ACHN (cell line): ENCODE measurements at places on chromosomes 2 and 18.

DNA sequence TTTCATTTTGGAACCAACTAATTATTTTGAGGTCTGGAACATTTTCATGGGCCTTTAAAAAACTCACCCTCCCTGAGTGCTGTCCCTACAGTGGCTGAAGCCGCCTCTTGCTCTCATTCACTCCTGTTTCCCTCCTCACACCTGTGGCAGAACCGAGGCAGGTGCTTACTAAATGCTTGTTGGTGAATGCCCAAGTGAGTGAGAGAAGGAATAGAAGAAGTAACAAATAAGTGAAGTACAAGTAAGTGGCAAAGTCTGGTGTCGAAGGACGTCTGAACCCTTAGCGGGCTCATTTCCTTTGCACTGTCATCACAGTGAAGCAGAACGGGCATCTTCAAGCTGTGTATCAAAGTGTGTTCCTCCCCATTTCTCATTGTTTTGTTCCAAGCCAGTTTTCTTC is 135.2 kb downstream of the RHBDD1 start:
- DNase-seq: no peak

DNA sequence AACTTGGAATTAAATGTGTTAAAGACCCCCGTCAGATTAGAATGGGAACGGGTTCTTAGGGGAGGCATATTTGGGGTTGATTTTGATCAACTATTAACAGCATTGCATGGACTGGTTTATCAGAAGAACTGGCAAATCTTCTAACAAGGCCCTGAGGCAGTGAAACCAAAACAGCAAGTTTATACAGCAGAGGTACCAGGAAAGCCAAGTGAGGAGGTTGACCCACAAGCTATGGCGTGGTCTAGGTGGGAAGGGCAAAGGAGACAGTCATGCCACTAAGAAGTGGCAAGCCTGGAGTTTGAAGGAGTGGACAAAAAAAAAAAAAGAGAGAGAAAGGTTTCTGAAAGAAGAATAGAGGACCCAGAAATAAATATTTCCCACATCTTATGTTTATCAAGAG is 187.0 kb downstream of the MREG start:
- DNase-seq: no peak

DNA sequence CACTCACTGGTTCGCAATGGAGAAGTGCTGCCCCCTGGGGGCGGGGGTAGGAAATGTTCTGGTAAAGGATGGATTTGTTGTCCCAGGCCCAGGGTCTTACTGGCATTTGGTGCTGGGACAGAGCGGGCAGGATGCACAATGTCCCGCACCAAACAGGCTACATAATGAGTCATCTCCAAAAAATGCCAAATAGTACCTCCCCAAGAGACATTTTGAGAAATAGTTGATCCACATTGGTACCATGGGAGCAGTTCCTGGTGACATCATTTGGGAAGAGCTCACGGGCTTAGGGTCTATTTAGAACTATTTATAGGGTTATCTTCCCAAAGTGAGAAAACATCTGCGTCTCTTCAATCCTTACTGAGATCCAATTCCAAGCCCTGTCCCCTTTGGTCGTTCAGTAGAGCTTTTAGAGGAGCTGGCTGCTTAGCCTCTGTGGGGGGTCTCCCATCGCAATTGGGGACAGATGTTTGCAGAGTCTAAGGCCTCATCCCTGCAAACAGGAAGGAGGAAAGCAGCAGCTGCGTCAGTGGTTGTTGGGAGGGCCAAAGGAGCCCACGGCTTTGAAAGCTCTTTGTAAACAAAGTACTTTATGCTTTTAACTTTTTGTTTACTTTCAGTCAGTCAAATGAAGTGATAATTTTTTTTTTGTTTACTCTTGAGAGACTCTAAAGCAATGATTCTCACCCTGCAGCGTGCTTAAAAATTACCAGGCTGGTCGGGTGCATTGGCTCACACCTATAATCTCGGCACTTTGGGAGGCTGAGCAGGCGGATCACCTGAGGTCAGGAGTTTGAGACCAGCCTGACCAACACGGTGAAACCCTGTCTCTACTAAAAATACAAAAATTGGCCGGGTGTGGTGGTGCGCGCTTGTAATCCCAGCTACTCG is 49.3 kb downstream of the GREB1 start:
- DNase-seq: peak; percentile 58

DNA sequence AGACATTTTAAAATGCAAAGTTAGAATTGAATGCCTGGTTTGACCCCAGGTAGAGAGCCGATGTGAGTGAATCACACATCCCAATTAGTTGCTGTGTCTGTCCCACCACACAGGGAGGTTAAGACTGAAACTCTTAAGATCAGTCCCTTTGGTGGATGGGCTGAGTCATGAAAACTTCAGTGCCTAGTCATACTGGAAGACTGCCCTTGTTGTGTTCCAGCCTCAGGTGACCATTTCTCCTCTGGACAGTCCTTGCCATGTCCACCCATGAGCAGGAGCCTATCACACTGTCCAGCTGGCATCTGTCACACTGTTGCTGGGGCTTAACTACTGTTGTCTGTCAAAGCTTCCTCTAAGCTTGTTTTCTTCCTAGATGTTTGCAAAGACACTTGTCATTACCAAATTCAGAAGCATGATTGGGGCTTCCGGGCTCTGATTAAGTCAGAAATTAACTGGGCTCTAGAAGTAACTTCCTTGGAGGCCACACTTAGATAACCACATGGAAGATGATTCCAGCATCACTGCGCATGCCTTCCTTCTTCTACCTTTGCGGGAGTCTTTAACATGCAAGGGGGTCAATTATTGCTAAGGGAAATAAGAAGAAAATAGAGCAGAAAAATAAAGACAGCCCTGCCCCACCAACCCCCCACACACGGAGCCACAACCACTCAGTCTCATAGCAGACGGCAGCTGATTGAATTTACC is 21.3 kb downstream of the CYRIA start:
- DNase-seq: peak; percentile 54

GRCh38 chr18:53417003-53417402 is 807.5 kb downstream of the MBD2 start:
- DNase-seq: no peak

DNA sequence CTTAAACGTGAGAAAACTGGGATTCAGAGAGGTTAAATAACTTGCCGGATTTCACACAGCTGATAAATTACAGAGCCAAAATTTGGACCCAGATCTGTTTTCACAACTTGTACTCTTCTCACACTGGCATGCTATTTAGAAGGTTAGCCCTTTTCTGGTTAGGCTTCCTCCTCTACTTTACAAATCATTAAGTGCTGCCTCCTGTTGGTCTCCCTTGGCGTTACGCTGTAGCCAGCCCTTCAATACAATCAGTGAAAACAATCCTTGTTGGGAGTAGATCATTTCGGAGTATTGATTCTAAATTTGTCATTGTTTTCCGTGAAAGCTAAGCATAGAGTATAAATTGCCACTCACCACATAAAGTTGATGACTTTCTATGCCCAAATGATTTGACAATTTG is 153.5 kb downstream of the ARHGAP15 start:
- DNase-seq: peak; percentile 27
